ENCODE measurements at places on chromosomes 5 and 9.

- no peak for DNase-seq
These were observed 21.1 kb downstream of the VCP start for GRCh38 chr9:35051069-35051967.

DNA sequence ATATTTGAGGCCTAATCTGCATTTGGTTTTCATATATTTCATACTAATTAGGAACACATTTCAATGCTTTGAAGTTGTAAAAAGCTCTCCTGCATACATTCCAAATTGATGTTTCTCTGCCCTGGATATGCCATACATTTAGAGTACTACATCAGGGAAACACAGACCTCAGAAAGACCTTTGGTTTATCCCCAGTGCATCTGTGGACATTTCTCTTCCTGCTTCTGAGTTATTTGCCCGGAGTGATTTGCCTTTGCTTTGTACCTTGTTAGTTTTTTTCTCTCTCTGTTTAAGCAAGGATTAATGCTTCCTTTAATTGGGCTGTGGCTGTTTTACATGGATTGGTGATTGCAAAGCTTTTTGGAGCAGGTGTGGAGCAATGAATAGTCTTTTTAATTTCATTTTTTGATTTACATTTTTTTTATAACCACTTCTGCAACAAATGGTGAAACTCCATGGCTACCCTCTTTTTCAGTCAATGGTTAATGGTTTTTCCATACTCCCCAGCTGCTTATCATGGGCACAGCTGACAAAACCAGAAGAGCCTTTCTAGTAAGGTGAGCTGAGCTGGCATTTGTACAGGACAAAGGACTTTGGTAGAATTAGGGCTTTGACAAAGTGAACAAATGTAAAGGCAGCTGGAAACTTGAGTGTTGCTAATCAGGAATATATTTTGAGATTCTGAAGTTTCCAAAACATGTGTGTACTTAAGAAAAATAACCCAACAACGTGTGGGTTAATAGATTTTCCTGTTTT is 54.2 kb downstream of the ZSWIM6 start:
- no peak for DNase-seq

DNA sequence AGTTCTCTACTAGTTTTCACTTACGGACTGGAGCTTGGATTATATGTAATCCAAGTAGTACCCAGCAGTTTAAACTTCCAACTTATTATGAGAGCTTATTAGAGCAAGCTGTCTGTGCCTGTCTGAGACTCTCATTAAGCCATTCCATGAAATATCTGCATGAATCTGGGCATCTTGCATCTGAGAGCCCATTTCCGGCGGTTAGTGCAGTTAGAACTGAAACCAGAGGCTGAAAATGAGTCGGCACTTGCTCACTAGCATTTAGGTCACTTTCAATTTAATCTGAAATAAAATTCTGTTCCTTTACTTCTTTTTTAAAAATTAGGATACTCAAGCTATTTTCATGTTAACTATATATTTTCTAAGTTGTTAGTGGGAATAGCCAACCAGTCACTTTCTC is 102.2 kb downstream of the MEGF10 start:
- DNase-seq, result no peak

GRCh38 chr9:2655411-2655901 is 33.9 kb downstream of the VLDLR start:
- DNase-seq, result no peak

DNA sequence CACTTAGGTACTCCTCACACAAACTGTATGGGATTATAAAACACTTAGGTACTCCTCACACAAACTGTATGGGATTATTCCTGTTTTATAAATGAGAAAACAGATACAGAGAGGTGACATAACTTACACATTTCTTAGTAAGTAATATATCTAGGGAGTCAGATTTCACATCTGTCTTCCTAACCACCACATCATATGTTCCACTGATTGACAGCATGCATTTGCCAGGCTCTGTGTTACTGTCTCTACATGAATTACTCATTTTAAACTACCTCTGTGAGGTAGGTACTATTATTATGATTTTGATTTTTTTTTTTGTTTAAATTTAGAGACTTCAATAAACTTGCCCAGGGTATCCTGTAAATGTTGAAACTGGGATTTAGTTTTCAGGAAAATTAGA is 232.7 kb downstream of the CCDC171 start:
- no peak for DNase-seq

DNA sequence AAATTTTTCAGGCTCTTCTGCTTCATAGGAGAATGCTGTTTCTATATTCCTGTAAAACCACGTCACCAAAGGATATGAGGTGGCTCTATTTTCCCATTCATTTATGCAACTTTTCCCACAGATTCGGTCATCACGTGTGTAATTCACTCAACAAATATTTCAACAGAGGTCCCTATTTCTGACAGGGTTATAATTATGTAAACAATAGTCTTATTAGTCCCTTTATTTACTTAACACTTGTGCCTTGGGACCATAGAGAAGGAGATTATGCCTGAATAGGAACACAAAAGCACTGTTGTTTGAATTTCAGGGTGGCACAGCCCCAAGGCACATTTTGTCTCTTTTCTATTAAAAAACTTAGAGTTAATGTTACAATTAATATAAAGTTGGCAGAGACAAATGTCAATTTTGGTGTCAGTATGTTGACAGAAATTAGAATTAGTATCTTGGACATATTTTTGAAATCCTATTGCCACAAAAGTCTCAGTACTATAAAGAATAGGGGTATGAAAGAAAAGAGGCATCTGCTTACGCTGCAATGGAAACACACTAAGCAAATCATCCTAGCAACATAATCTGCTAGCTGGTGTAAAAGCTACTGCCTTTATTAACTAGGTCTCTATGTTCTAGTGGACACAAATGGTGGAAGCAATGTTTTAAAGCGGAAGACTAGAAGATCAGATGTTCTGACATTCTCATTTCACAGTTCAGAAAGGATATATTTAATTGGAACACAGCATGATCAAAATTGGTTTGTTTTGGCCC is 229.1 kb upstream of the TBCA start:
- DNase-seq, result no peak

DNA sequence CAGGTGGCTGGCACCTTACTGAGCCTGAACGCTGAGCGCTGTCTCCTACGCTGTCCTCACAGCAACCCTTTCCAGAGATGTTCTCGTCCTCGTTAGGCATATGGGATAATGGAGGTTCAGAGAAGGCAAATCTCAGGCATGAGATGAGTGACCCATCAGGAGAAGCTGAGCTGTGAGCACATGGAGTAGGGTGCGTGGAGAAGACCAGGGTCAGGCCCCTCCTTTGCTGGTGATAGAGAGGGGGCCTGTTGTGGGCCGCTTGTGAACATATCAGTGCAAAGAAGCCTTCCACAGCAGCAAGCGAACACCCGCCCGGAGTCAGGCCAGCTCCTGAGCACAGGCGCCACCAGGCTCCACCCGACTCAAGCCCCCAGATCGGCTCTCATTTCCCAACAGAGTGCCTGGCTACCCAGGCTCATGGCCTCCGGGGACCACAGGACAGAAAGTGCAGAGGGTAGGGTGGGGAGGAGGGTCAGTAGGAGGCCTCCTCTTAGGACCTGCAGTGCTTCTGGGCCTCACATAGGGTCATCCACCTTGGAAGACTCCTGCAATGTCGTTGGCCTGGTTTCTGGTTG is 15.0 kb upstream of the TIFAB start:
- DNase-seq, result no peak

- no peak for DNase-seq
These were observed 674 bp downstream of the LHFPL2 start for GRCh38 chr5:78647838-78648358.

DNA sequence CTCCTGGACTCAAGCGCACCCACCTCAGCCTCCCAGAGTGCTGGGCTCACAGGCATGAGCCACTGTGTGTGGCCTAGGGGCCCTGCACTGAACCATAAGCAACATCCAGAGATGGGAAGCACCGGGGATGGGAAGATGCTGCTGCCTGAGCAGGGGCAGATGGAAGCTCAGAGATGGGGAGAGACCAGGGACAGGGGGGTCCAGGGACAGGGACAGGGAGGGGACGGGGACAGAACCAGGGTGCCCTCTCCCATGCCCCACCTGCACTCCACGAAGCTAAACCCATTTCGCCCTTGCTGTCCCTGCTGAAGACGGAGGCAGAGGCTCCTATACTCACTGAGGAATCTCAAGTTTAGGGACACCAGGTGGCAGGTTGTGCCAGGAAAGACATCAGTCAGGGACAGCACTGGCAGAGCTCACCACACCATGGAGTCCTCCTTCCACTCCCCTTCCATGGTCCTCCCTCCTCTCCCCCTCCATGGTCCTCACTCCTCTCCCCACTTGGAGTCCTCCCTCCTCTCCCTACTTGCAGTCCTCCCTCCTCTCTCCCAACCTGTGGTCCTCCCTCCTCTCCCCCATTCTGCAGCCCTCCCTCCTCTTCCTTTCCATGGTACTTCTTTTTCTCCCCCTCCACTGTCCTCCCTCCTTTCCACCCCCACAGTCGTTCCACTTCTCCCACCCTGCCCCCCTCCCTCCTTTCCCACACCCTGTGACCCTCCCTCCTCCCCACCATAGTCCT is 45.5 kb upstream of the LRRC14B start:
- DNase-seq, result no peak

Data from stimulated activated CD8-positive, alpha-beta memory T cell treated with anti-CD3 and anti-CD28 coated beads, Interleukin-12 subunit alpha, Interleukin-12 subunit beta, amount 100 ng/mL, for 4 hours (primary cell).